Transverse colon (tissue), 4 donors: ENCODE measurements at places on chromosomes 2 and 18.

- no peak for DNase-seq
Observed at GRCh38 chr18:79923896-79924585, 27.4 kb downstream of the SLC66A2 start.

GRCh38 chr2:107698861-107699260, 127.8 kb upstream of the RGPD4 start:
- no peak for DNase-seq

DNA sequence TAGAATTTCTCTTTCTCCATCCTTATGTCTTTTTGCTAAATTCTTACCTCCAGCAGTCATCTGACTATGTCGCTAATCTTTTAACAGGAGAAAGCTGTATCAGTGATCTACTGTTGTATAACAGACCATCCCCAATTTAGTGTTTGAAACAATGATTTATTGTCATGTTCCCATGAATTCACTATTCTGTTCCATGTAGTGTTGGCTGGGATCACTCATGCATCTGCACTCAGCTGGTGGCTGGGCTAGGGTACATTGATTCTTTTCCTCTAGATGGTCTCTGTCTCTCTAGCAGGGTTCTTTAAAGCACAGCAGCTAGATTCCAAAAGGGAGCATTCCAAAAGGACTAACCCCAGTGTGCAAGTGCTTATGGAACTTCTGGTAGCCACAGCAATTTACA, 184.2 kb upstream of the FANCL start:
- DNase-seq, result no peak

- DNase-seq, result no peak
Observed at GRCh38 chr2:59282374-59283057, 1041.4 kb upstream of the FANCL start.

- DNase-seq, result no peak
Observed at GRCh38 chr2:215784371-215784783, 229.0 kb downstream of the MREG start.
